ENCODE measurements at places on chromosomes 1 and 21. TPM values are rescaled to one million over a fixed set of nuclear protein-coding genes. Genes with fewer than 3 reads are reported as not detected.

ITLN2 gene
- not detected for total RNA-seq

KIRREL1 gene
- total RNA-seq = 12.0 TPM

TIAM1 gene
- total RNA-seq = 24.3 TPM

TRAPPC3 gene
- total RNA-seq = 40.8 TPM

TMEM82 gene
- total RNA-seq = not detected

ACTN2 gene
- 43.5 TPM for total RNA-seq

LRRC3 gene
- total RNA-seq = 5.7 TPM

IGSF21 gene
- 32.0 TPM for total RNA-seq

KNCN gene
- not detected for total RNA-seq

TNNT2 gene
- 0.25 TPM for total RNA-seq

LCE2C gene
- total RNA-seq = not detected

OSCP1 gene
- 12.8 TPM for total RNA-seq

SNAP47 gene
- total RNA-seq = 68.6 TPM

GUCA2A gene
- total RNA-seq = not detected

ZNF683 gene
- total RNA-seq = not detected

SKI gene
- total RNA-seq = 26.1 TPM

RGS21 gene
- 0.25 TPM for total RNA-seq

CD52 gene
- total RNA-seq = not detected

PLA2G4A gene
- total RNA-seq = 1.2 TPM

TEX38 gene
- not detected for total RNA-seq

Data from temporal lobe (tissue), 4 donors.